ENCODE measurements at places on chromosomes 12 and 14.

DNA sequence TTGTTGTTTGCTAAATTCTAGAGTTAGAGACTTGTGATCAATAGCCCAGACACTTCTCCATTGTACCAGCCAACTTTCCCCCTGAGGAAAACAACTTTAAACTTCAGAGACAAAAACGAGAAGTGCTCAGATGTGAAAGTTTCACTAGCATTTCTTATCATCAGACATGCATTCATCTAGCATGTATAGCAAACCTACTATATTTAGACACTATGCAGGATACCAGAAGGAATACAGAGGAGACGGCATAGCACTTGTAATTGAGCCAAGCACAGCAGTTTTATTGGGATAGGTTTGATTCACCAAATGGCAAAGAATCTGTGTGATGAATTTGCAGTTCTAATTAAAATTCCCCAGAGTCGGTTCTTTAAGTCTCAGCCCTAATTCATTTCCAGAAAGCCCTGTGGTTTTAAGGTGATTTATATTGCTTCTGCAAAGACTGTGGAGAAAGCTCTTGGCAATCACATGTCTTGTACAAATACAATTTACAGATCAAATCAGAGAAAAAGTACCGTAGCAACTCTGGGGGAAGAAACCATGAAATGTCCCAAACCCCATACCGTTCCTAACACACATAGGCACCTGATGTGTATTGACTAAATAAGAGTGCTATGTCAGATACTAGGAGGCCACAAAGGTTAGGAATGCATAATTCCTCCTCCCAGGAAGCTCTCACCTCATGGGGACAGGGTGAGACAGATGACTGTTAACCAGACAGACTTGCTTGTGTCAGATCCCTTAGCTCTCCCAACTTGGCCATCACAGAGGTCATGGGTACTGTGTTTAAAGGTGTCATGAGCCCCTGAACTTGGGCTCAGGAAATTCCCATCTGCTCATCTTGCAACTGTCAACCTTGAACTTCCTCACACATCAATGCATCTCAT, 69.6 kb upstream of the KRAS start:
- DNase-seq = no peak

DNA sequence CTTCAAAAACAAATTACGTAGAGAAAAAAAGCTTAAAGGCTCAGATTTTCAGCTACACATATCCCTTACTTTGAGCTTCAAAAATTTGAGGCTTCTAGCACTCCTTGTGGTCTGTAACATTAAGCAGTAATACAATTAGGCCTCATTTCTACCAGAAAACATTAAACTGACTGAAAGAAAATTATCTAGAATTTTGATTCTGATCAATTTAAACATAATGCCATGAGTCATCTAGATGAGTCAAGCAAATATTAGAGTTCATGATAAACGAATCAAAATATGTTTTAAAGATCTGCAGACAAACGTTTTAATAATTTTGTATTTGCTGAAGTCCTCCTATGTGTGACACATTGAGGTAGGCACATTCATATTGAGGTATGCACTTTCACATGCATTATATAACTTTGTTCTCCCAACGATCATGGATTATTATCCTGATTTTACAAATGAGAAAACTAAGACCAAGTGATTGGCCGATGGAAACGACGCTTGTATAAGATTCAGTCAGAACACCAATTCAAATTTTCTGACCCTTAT, 4.3 kb downstream of the OSBPL8 start:
- no peak for DNase-seq

DNA sequence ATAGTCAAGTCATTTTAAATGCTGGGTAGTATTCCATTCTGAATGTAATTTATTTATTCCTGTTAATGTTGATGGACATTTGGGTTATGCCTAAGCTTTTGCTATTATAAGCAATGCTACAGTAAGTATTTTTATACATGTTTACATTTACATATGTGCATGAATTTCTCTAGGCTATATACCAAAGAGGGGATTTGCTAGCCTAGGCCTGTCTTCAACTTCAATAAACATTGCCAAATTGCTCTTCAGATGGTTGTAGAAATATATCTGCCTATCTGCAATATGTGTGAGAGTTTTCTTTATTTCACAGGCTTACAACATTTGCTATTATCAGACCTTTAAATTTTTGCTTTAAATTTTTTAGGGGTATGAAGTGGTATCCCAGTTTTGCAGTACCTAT, 87.0 kb downstream of the MIPOL1 start:
- DNase-seq = no peak

DNA sequence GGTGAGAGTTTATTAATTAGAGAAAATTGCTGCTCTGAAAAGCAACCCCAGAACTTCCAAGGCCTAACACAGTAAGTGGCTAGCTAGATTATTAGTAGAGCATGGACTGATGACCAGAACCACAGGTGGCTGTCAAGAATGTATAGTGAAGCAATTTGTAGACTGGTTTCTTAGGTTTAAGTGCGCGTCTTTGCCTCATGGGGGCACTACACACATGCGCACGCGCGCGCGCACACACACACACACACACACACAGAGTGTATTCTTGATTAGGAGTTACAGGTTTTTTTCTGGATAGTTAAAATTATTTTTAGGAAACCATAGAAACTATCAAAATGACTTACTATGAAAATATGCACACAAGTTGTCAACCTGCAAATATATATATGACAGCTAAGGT, 66.5 kb downstream of the BHLHE41 start:
- DNase-seq = no peak

- no peak for DNase-seq
Observed at GRCh38 chr14:63361790-63362189, 43.1 kb upstream of the GPHB5 start.

DNA sequence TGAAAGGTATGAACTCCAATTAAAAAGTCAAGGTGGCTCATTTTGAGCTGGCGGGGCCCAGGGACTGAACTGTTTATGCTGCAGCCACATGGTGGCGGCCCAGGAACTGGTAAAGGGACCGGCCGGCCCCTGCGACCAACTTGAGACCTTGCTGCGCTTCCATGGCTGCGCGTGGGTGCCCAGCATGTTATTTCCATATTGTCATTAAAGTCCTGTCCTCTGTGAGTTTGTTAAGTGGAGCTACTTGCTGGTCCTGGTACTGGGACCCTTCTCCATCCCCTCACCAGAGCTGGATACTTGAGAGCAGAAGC, 62.3 kb downstream of the BEGAIN start:
- DNase-seq = peak; percentile 59

DNA sequence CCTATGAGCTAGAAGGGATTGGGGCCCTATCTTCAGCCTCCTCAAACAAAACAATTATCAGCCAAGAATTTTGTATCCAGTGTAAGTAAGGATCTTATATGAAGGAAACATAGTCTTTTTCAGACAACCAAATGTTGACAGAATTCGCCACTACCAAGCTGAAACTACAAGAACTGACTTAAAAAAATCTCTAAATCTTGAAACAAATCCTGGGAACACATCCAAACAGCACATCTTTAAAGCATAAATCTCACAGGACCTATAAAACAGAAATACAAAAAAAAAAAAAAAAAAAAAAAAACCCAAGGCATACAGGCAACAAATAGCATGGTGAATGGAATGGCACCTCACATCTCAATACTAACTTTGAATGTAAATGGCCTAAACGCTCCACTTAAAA, 41.3 kb upstream of the LMNTD1 start:
- DNase-seq = no peak

DNA sequence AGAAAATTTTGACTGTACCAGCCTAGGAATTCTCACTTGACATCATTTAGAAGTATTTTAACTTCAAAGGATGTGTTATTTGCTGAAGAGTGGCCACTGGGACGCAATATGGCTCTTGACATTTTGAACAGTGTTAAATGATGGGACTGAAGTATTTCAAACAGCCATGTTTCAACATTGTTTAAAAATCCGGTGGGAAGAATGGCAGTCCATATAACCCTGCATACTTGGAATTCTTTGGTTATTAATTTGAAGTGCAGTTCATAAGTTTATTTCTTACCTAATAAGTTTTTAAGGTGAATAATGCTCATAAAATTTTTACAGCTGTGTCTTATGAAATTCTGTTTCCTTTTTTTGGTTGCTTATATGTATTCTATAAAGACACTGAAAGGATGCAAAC, 8.3 kb downstream of the TMTC2 start:
- no peak for DNase-seq

GRCh38 chr12:6450869-6451347, 934 bp upstream of the TAPBPL start:
- DNase-seq = no peak

DNA sequence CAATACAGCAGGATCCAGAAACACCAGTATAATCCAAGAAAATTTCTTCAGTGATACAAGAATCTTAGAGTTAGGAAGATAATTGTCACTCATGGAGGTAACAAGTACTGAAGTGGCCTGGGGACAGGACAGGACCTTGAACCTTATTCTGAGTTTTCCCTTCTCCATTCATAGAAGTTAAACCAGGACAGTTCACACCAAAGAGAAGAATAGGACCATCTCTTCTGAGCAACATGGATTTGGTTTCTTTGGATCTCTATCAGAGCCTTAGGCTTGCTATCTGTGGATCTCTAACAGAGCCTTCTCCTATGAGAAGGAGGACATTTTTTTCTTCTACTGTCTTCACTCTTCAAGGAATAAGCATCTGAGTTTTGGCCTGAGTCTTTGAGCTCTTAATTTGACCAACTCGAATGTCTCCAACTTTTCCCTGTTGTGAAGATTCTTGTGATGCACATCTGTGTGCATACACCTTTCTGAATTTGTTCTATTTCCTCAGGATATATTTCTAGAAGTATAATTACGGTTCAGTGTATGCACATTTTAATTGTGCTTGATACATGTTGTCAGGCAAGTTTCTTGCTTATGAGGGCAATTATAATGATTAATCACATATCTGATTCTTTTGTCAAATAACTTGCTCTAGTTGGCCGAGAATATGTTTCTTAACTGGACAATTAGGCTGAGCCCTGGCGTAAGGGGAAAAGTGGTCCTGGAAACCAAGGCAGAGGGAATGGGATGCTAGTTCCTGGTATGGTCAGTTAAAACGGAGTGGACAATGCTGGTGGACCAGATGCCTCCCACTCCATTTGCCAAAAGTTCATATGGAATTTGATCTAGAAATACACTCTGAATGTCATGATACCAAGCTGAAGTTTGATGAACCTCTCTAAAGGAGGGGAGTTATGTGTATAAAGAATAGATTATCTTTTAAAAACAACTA, 6.6 kb downstream of the KRT6A start:
- no peak for DNase-seq

DNA sequence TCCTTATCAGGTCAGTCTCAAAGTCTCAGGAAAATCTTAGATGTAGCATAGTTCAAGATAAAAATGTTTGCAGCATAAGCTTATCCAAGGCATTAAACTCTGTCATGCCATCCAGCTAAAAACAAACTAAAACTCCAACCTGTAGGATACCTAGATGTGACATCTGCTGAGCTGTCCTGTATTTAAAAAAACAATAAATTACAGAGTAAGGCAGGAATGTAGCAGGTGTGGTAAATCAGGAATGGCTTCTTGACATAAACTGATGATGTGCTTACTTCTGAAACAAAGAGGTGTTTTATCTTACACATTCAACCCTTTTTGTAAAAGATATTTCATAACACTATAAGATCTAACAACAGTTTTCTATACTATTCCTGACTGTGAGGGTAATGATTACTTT, 30.6 kb upstream of the DLGAP5 start:
- DNase-seq = no peak

GRCh38 chr14:58721723-58722122, 84.0 kb downstream of the DACT1 start:
- no peak for DNase-seq
